Stimulated activated CD4-positive, alpha-beta T cell treated with anti-CD3 and anti-CD28 coated beads, Interleukin-1b, Interleukin-23, amount 100 ng/mL, for 4 hours (primary cell): ENCODE measurements at places on chromosomes 5 and 9.

DNA sequence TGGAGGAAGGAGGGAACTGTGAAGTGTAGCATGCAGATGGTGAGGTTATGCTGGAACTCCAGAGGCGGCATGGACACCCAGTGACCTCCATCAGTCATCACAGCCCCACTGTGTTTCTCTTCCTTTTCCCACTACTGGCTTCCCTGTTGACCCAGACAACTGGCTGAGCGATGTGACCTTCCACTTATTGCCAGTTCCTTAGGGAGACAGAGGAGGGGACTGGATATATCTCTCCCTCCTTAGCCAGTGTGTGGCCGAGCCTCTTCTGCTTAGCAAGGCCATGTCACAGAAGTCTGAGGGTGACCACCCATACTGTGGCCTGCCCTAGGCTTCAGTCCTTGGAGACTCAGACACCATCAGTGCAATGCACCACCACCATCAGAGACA lies 3.0 kb upstream of the PHYKPL start:
- DNase-seq = no peak

- DNase-seq = no peak
These were observed 13.0 kb downstream of the PPP6C start for GRCh38 chr9:125176636-125177035.

- DNase-seq = no peak
These were observed 107.8 kb downstream of the SMIM23 start for GRCh38 chr5:171893290-171893886.

DNA sequence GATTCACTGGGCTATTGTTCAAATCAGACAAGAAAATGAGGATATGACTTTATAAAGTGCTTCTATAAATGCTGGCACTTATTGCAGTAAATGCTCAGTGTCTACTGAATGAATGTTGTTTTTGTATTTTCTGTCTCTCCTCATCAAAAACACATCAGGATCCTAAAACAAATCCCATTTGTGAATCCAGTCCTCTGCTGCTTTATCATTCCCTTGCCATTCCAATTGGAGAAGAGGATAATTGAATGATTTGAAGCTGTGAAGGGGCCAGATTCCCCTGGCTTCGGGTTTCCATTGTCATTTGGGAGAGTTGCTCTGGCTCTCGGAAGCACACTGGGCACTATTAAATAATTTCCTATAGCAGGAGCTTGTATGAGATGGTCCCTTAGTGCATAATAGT lies 666.8 kb downstream of the ACTL7B start:
- no peak for DNase-seq

DNA sequence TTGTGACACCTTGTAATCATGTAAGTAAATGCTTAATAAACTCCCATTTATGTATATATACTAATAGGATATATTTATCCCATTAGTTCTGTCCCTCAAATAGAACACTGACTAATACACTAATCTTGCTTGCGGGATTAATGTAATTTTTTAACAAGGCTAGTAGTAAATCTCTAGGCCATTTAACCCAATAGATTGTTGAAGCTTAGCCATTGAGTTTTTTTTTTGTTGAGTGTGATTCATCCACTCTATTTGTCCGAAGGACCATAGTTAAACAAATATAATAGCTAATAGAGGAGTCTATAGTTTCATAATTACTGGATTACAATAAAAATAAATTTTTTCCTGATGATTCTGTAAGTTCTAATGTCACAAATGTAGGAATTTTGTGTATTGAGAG lies 474.4 kb downstream of the CDH9 start:
- DNase-seq = no peak

DNA sequence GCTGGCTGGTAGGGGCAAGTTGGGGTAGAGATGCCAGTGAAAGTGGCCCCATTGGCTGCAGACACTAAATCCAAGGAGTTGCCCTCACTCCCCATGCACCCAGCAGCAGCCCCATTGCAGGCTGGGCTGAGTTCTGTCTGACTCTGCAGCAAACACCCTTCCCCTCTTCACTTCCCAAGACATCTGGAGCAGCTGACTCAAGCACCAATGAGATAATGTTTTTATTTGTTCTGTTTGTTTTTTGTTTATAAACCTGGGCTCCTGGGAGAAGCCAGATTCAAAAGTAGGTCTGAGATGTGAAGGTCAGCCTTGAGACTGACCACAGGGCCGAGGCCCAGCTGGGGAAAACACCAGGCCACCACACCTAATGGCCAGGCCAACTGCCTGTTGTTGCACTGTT lies 545.9 kb upstream of the KLF4 start:
- DNase-seq = no peak

- no peak for DNase-seq
These were observed 275.9 kb downstream of the ACTL7B start for GRCh38 chr9:108579757-108580439.

GRCh38 chr5:96149546-96149945 lies 187.9 kb upstream of the ELL2 start:
- no peak for DNase-seq

DNA sequence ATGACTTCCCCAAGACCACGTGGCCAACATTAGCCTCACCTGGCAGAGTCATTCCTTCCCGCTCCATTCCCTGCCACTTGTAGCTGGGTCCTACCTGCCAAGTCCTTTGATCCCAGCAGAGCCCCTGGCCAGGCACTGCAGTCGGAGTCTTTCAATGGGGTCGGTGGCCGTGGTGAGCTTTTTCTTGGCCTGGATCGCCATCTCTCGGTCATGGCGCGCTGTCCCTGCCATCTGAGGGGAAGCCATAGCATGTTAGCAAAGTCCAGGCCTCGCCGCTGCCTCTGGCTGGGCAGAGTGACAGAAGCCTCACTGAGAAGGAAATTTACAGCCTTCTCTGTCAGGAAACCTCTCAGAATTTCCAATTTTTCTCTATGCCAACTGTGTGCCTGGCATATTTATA lies 17.5 kb downstream of the CAPSL start:
- no peak for DNase-seq

- DNase-seq = no peak
These were observed 35.8 kb downstream of the FSD1L start for GRCh38 chr9:105483618-105484017.

DNA sequence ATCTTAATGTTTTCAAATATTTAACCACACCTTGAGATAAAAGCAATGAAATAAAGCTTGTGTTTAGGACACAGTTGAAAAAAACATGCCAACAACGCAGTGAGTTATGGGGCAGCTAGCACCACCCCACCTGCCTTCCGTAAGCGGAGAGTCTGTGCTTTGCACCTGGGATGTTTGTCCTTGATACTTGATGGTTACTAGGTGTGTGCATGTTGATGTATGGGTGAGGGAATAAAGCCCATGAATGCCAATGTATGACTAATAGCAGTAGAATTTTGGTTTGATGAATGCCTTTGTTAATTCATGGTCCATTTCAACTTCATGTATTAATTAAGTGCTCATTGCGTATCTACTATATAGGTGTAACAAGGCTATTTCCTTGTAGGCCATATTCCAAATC lies 74.0 kb downstream of the PCSK5 start:
- no peak for DNase-seq

- no peak for DNase-seq
These were observed 305.1 kb downstream of the PSAT1 start for GRCh38 chr9:78601957-78602565.

DNA sequence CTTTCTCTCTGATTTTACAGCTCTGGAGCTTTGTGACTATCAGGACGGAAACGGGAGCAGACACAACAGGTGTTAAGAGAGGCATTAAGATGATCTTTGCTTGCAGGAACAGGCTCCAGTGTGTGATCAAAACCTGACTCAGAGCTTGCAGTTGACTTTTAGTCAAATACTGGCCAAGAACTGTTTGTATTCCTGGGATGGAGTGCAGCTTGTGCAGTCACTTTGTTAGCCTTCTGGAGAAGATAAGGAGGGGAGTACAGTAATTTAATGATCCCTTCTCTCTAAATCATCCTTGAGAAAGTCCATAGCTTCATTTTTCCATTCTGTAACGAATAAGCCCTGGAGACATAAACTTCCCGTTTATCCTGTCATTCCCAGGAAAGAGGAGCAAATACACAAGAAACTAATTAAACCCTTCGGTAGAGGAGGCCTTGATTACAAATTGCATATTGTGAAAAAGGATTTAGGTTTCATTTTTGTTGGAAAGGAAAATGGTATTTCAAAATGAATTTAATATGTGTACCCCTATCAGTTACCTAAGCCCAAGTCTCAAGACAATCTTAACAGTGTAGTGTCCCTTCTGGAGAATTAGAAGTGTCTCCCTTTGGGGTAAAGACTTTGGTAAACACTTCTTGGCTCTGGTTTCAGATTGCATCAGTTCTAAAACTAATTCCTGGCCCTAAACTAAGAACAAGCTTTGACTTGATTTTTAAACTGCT lies 3.1 kb upstream of the STOM start:
- no peak for DNase-seq

GRCh38 chr9:128117613-128118471 lies 9.7 kb downstream of the PTGES2 start:
- DNase-seq = peak; percentile 99

DNA sequence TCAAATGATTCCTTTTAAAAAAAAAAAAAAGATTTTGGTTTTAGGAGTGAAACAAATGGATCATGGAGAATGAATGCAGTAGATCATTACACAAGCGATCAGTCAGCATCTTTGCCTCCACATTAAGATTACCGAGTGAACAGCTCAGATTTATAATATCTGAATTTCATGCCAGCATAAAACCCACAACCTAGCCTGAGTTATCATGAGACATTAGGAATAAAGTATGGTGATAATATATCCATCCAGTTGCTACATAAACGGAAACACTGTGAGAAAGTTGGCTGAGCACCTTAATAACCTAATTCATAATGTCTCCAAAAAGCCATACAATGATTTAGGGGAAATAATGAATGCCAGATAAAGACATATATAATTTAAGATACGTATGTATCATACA lies 553.1 kb upstream of the TUSC1 start:
- DNase-seq = no peak

- DNase-seq = no peak
These were observed 79.2 kb downstream of the C9orf152 start for GRCh38 chr9:110128664-110129329.

DNA sequence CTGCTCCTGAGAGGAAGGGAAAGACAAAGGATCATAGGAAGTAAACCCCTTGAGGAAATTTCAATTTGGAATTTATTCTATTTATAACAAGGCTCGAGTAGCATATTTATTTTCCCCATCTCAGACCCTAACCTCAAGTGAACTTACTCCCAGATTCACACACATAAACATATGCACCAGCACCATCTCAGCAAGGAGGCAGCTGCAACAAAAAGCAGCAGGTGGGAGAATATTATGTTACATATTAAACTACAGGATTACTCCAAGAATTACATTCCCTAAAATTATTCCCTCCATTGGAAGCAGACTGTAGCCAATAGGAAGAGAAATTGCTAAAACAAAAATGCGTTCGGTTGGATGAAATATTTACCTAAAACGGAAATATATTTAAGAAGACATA lies 108.4 kb upstream of the PRSS3 start:
- no peak for DNase-seq

DNA sequence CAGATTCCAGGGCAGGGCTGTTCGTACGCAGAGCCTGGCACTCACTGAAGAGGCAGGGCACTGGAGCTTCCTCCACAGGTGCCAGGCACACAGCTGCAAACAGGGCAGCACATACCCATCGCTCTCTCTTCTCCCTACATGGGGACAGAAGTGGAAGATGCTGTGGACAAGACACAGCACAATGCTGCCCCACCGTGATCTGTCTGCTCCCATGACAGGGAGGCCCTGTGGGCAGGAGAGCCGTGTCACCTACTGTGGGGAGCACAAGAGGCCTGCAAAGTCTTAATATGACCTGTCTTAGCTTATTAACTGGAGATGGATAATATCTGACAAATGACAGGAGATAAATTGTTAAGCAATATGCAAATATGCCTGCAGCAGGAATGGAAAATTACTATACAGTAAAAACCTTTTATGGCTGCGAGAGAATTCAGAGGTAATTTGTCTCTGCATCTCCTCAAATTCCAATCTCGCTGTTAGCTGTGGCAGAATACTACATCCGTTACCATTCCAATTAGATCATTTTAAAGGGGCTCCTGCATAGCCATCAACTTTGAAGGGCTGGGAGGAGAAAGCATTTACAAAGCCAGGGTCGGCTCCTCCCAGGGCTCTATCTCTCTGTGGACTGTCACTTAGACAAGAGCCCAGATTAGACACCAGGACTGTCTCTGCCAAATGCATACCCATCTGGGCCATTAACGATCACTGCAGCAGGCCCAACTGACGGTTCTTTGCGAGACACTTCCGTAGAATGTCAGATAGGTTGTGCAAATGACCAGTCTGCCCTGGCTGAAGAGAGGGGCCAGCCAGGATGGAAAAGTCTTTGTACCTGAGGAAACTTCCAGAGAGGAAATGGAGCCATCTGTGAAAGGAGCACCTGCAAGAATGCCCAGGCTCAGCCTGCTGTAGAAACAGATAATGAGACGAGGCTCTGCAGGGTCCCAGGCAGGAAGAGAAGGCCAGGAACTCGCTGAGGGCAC lies 90.7 kb upstream of the FSTL4 start:
- DNase-seq = no peak

GRCh38 chr5:8908055-8908683 lies 637.7 kb downstream of the SEMA5A start:
- DNase-seq = no peak

DNA sequence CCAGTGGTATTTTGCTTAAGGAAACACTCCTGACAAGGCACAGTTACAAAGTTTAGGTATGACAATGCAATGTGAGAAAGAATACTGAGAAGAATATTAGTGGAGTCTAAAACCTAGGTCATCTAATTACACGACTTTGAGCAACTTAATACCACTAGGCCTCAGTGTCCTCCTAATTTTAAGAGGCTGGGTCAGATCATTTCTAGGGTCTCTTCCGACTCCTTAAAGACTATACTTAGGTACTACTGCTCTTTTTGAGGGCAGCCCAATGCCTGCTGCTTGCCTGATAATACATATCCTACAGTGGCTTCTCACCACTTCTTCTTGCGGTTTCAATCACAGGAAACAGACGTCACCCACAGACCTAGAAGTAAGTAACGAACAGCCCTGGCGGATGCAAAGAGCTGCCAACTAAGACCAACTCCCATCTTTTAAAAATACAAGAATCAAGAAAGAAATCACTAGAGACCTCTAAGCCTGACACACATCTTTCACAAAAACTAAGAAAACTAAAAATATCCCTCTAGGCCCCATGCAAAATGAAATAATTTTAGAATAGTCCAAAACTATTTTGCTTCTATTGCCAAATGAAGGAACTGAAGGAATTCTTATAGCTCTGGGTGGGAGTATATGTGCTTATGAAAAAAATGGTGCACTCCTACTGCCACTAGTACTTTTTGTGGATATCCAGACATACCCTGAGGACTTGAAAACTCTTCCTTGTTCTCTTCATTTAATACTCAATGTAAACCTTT lies 13.1 kb downstream of the DIAPH1 start:
- DNase-seq = peak; percentile 23

- no peak for DNase-seq
These were observed 41.0 kb upstream of the KDM4C start for GRCh38 chr9:6716766-6717165.

GRCh38 chr5:96144289-96144688 lies 182.6 kb upstream of the ELL2 start:
- no peak for DNase-seq
